ENCODE measurements at places on chromosomes 3 and 15.

DNA sequence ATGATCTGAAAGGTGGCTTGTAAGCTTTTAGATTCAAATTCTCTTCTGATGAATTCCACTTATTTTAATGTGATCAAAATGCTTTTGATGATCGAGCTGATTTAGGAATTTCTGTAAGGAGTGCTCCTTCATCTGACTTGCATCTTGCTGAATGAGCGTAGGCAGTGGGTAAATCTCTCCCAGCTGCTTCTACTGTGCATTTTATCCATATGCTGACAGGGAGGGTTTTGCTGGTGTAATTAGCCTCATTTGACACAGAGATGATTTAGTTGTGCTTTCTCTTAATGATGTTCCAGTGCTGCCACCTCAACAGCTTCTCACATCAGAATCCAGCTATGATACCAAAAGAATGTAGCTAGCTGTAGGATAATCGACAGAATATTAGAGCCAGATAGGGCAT lies 3.8 kb upstream of the LMOD3 start:
- H3K27me3 ChIP-seq: no peaks in the 10 kb centered on the region
- H3K27ac ChIP-seq: no peak overlapping the region
- H3K4me3 ChIP-seq: no peak overlapping the region
- H3K36me3 ChIP-seq: no peaks in the 10 kb centered on the region

DNA sequence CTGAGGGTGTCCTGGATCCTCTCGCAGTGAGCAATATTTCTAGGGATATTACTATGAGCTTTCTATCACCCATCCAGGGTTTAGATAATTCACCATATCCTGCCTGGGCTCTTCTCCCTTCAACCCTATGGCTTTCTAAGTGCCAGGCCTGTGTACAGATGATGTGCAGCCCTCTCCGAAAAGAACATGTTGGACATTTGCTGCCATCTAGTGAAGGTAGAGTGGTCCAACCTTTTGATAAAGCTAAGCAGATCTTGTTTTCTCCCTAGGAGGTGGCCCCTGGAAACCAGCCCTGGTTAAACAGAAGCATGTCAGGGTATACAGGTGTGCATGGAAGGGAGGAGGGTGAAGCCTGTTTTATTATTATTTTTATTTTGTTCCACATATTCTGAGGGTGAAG lies 27.9 kb upstream of the SCN10A start:
- DNase-seq: no peak
- no peak overlapping the region for H3K27ac ChIP-seq
- no peaks in the 10 kb centered on the region for H3K27me3 ChIP-seq
- no peaks in the 10 kb centered on the region for H3K4me1 ChIP-seq
- H3K36me3 ChIP-seq: no peaks in the 10 kb centered on the region
- H3K4me3 ChIP-seq: no peak overlapping the region

- no peak overlapping the region for H3K27ac ChIP-seq
- no peak overlapping the region for H3K4me3 ChIP-seq
- no peaks in the 10 kb centered on the region for H3K36me3 ChIP-seq
- DNase-seq: no peak
Measured at GRCh38 chr3:82012775-82013174, 251.3 kb upstream of the GBE1 start.

DNA sequence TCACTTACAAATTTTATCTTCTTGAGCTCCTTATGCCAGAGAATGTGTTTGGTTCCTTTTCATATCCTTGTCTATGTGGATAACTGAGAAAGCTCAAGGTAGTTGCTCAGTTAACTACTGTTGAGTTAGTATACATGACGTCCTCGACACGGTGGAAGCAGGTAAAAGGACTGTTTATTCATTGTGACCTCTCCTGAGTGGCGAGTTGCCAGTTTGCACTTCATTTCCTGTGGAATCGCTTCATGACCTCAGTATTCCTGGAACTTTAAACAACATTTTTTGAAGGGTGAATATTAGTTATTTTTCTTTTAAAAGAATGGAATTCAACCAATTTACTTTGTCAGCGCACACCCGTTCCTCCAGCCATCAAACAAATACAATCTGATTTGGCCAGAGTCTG lies 1.2 kb upstream of the TPRG1 start:
- no peaks in the 10 kb centered on the region for H3K27me3 ChIP-seq
- DNase-seq: no peak
- H3K27ac ChIP-seq: no peak overlapping the region
- H3K4me1 ChIP-seq: no peaks in the 10 kb centered on the region

DNA sequence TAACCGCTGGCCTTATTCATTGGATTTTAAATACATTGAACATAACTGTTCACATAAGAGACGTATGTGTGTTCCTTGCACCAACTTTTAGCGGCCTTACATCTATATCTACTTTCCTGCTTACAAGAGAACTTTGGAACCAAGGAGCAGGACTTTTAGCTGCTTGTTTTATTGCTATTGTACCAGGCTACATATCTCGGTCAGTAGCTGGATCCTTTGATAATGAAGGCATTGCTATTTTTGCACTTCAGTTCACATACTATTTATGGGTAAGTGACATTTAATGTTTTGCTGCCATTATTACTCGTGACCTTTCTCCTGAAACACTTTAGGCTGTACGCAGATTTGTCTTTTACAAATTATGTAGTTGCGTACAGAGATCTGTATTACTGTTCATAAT lies 47.1 kb downstream of the STT3B start:
- no peak for DNase-seq
- H3K27me3 ChIP-seq: no peaks in the 10 kb centered on the region
- H3K27ac ChIP-seq: no peak overlapping the region
- H3K4me1 ChIP-seq: peaks cover 1% of the 10 kb centered on the region

GRCh38 chr3:53350652-53351051 lies 3.3 kb upstream of the DCP1A start:
- peaks cover 2% of the 10 kb centered on the region for H3K4me1 ChIP-seq
- H3K4me3 ChIP-seq: no peak overlapping the region
- H3K27me3 ChIP-seq: no peaks in the 10 kb centered on the region
- no peak overlapping the region for H3K27ac ChIP-seq
- DNase-seq: no peak

GRCh38 chr3:188165596-188165995 lies 11.6 kb downstream of the LPP start:
- no peak overlapping the region for H3K4me3 ChIP-seq
- H3K4me1 ChIP-seq: peaks cover 1% of the 10 kb centered on the region
- no peaks in the 10 kb centered on the region for H3K27me3 ChIP-seq
